ENCODE measurements at places on chromosomes 7 and 10. TPM values are rescaled to one million over a fixed set of nuclear protein-coding genes. Genes with fewer than 3 reads are reported as not detected.

Gene MDH2
- 87.9 TPM for total RNA-seq

- no peak overlapping the region for H3K27ac ChIP-seq
- no peaks in the 10 kb centered on the region for H3K4me1 ChIP-seq
- no peaks in the 10 kb centered on the region for H3K36me3 ChIP-seq
- DNase-seq: no peak
- no peaks in the 10 kb centered on the region for H3K27me3 ChIP-seq
Observed at GRCh38 chr10:74419491-74419951, 268.5 kb downstream of the ADK start.

- no peaks in the 10 kb centered on the region for H3K27me3 ChIP-seq
- H3K27ac ChIP-seq: no peak overlapping the region
- no peaks in the 10 kb centered on the region for H3K36me3 ChIP-seq
Observed at GRCh38 chr7:94687810-94688209, 31.9 kb upstream of the SGCE start.

GRCh38 chr7:78398081-78398480, 599.5 kb downstream of the PHTF2 start:
- H3K4me3 ChIP-seq: no peak overlapping the region
- H3K27me3 ChIP-seq: no peaks in the 10 kb centered on the region
- no peak for DNase-seq

- H3K27me3 ChIP-seq: no peaks in the 10 kb centered on the region
- peaks cover 5% of the 10 kb centered on the region for H3K4me1 ChIP-seq
- H3K27ac ChIP-seq: no peak overlapping the region
- no peaks in the 10 kb centered on the region for H3K36me3 ChIP-seq
- H3K4me3 ChIP-seq: no peak overlapping the region
Observed at GRCh38 chr10:28939281-28940157, 262.2 kb downstream of the BAMBI start.

Measured in aorta (tissue), 5 donors.